ENCODE measurements at places on chromosomes 3 and 15.

GRCh38 chr15:99369196-99369595, 117.9 kb downstream of the LRRC28 start:
- ATAC-seq, result no peak

DNA sequence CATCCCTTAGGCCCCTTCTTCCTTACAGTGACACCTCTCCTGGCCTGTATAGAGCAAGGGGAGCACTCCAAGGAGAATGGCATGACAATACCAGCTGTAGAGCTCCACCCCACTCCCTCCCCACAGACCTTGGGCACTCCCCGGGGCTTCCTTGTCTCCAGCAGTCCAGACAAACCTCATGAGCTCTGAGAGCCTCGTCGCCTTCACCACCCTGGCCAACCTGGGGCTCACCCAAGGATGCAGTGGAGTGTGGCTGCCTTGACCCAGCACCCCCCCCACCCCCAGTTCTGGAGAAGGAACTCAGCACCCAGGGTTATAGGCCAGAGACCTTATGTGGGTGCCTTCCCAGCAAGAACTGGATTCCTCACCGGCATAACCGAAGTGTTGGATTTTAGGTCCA, 7.4 kb upstream of the SLCO2A1 start:
- no peak for ATAC-seq

GRCh38 chr3:176275113-176275512, 922.2 kb downstream of the TBL1XR1 start:
- ATAC-seq, result no peak

DNA sequence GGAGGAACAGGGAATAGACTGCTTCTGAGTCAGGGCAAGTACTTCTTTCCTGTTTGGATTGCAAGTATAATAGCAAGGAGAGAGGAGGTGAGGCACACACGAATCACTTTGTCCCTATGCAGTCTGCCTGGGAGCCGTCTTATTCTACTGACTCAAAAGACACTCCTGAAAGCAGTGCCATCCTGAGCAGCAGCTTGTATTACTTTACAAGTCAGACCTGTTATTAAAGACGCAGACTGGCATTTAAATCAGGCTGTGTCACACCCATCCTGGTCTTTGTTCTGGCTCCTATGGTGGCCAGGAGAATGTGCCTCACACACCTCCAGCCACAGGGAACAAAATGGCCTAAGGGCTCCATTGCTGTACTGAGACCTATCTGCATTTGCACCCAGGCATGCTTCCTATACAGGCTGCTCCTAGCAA, 17.9 kb upstream of the SQOR start:
- ATAC-seq, result no peak

DNA sequence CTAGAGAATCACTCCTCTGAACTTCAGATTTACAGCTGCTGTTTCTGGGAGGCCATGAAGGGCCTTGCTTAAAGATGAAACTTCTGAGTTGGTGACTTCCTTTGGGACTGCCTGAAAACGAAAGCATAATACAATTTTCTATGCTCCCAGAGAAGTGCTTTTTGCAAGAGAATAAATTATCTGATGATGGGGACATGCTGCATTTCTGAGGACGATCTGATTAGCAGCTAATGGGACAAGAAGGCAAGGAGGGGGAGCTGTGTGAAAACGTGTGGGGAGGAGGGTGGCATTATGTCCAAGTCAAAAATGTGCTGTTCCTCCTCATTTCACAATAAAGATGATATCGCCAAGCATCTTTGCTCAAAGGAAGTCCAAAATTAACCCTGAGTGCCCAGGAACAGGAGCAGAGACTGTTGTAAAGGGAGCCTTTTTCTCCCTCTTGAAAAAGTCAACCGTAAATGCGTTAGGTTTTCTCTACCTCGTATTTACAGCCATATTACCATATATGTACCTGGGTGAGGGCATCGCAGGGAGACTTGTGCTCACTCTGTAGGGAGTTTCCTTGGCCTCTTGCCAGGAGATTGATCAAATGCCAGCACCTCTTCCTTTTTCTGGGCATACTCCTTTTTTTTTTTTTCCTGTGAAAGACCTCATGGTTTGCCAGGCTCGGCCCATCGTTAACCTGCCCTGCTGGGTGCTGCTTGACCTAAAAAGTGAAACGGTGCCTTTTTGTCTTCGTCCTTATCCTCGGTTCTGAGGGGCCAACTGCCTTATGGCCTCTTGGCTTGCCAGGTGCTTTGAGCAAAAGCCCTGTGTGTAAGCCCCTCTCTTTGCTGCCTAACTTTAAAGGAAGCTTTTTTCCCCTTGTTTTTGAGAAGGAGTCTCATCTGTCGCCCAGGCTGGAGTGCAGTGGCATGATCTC, 11.5 kb downstream of the ITPR1 start:
- ATAC-seq, result peak; percentile 71

DNA sequence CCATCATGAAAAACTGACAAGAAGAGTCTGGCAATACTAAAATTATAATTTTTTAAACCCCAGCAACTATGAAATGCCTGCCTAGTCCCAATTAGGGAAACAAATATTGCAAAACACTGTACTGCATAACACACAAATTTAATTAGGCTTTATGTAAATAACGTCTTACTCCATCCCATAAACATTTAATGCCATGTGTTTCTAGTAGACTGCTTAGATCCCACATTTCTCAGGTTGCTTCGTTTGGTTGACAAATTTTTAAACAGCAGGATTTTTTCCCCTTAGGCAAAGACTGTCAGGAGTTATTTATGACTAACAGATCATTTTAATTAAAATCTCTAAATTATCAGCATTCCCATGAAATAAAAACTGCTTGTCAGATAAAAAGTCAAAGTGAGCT, 29.9 kb downstream of the EIF2AK4 start:
- ATAC-seq, result no peak

- no peak for ATAC-seq
These were observed 3.7 kb downstream of the ANO10 start for GRCh38 chr3:43618142-43618541.

DNA sequence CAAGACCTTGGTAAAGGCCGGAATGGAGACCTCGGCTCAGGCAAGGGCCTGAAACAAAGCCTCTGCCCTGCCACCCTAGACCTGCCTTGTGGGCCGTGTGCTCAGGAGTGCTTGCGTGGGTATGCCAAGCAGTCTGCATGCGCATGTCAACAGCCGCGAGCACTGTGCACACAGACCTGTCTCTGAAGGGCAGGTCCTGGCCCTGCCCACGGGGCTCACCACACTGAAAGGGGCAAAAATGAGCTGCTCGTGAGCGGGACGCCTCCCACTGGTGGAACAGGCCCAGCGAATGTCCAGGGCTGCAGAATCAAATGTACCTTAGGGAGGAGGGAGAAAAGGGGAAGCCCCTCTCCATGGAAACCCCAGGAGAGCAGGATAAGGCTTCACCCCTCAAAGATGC, 44.3 kb upstream of the FGD5 start:
- ATAC-seq, result no peak

- ATAC-seq, result no peak
These were observed 32.0 kb upstream of the GALNT15 start for GRCh38 chr3:16142350-16143025.

DNA sequence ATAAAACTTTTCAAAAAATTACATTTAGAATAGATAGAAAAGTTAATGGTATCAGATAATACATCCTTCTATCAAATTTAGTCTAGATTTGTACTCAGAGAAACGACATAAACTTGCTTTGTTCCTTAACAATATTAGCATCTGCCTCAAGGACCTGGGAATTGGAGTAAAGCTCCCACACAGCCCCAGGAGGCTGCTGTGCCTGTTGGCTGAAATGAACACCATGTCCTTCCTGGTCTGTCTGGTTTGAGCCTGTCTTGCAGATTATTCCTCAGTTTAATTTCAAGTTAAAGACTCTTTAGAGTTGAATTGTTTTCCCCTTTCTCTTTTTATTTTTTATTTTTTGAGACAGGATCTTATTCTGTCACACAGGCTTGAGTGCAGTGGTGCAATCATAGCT, 19.4 kb downstream of the GNB5 start:
- peak; percentile 59 for ATAC-seq

GRCh38 chr3:135213822-135214221, 418.8 kb downstream of the EPHB1 start:
- no peak for ATAC-seq

DNA sequence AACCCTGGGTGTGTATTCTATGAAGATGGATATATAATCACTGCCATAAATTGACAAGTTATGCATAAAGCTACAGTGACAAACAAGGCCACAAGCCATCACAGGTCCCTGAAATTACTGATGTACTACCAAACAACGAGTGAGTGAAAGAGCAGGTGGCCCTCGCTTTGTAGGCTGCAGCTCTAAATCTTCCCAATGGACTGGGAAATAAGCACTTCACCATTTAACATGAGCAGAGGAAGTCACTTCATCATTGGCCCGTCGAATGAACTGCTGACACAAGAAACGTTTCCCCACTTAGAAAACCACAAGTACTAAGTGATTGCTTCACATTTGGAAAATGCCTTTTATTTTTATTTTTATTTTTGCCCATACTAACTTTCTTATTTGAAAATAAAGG, 218.0 kb downstream of the ZNF385D start:
- ATAC-seq, result no peak

GRCh38 chr3:182078929-182079328, 367.2 kb downstream of the SOX2 start:
- ATAC-seq, result no peak

- ATAC-seq, result no peak
These were observed 777.6 kb downstream of the PLOD2 start for GRCh38 chr3:145383416-145383815.

GRCh38 chr3:63076357-63076756, 201.1 kb upstream of the CADPS start:
- ATAC-seq, result no peak

GRCh38 chr3:16759227-16759903, 125.4 kb upstream of the PLCL2 start:
- ATAC-seq, result no peak

GRCh38 chr3:136547293-136547692, 204.9 kb downstream of the STAG1 start:
- peak; percentile 30 for ATAC-seq

DNA sequence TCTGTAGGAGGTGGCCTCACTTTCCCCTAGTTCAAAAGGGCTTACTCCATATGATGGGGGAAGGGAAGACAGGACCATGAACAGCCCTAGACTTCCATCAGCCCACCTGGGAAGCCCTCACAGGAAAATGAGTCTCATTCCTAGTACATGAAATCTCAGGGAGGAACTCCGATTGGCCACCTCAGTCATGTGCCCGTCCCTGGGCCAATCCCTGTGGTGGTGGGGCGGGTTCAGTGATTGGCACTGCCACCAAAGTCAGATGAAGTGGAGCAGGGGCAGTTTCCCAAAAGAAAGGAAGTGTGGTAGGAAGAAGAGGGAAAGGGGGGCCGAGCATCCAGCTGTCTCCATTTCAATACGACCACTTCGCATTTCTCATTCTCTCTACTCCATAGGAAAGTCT, 25.9 kb upstream of the GP9 start:
- peak; percentile 73 for ATAC-seq

DNA sequence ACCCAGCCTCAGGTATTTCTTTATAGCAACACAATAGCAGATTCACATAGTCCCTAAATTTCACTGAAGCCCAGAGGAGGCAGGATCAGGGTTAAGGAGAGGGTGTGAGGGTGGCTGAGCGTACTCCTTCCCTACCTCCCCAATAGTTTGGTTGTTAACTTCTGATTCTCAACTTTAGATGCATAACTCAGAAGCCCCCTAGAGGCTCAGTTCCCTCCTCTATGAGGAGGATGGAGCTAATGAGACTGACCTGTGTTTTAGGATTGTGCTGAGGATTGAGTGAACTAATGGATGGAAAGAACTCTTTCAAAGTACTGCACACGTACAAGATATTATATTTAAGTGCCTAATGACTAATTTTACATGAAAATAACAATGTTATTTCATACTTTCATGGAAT, 249.3 kb upstream of the SOX14 start:
- ATAC-seq, result no peak

DNA sequence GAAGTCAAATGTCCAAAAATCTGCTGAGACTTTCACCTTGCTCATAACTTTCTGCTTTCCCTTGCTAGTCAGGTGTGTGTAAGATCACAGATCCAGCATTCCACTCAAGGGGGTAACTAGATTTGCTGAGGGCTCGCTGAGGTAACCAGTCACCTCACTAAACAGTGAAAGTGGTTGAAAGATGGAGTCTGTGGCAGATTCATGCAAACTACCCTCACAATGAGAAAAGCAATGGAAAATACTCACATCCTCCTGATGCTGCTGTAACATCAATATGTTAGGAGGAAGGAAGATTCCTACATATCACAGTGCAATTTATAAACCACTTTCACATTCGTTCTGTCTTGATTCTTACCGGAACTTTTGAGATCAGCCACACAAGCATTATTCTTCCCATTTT, 174.3 kb upstream of the BCL6 start:
- ATAC-seq, result no peak

- peak; percentile 34 for ATAC-seq
These were observed 1.6 kb upstream of the DNAJB8 start for GRCh38 chr3:128468285-128468790.

- peak; percentile 65 for ATAC-seq
These were observed 14.7 kb downstream of the ST3GAL6 start for GRCh38 chr3:98777801-98778220.

DNA sequence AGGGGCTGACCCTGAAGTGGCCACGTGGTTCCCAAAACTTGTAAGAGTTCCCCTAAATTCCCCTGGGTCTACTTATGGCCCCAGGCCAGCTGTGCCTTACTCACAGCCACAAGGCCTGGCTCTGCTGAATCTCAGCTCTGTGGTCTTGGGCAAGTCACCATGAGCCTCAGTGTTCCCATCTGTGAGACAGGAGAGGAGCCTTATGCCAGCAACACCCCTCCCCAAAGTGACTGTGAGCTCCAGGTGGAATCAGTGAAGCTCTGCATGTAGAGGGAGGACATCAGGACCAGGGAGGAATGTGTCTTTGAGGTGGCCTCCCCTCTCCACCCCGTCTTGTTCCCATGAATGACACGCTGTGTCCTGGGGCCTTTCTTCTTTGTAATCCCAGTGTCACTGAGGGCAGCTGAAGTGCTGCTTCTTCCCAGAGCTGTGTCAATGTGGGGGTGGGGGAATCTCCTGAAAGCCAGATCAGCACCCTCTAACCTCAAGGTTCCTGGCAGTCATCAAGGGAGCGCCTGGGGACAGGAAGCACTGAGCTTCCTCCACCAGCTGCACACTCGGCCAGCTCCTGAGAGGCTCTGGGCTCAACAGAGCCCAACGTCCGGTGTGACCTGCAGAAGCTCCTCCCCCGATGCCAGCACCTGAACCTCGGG, 258.9 kb downstream of the UACA start:
- ATAC-seq, result no peak

DNA sequence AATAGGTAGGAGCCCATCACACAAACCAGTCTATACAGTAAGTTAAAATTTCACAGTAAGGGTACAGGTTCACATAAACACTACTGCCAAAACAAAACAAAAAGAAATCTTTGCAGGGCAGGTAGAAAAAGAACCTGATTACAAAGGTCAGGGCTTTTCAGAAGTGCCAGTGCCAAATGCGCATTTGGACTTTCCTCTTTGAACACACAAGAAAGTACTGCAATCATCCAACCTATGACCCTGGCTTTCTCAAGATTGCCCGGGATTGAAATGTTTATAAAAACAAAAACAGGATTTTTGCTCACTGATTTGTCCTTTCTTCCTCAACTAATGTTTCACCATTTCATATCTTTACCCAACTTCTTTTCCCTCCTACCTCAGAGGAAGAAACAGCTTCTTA, 47.4 kb downstream of the CBLB start:
- no peak for ATAC-seq

GRCh38 chr3:158233791-158234190, 123.9 kb downstream of the RSRC1 start:
- ATAC-seq, result no peak

- ATAC-seq, result no peak
These were observed 17.6 kb downstream of the EMC7 start for GRCh38 chr15:34084086-34084485.

GRCh38 chr3:33215739-33216138, 2.9 kb downstream of the SUSD5 start:
- no peak for ATAC-seq
